ENCODE measurements at places on chromosomes 5 and 9.

GRCh38 chr5:142800776-142801494 lies 30.8 kb downstream of the ARHGAP26 start:
- ATAC-seq: peak; percentile 91

DNA sequence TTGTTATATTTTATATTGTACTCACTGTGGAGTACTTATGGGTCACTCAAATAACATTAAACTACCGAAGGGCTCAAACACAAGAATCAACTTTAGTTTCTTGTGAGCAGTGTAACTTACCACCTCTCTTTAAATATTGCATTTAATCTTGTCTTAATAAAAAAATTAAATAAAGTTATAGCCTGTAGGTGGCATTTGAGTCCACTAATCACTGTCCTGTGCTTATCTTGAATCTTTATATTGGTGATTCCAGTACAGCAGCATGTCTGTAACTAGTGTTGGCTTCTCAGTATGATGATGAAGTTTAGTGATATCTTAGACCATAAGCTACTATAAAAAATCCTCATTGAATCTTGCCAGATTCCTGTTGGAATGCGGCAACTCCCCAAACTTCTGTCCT lies 313.8 kb downstream of the FAM170A start:
- ATAC-seq: no peak

DNA sequence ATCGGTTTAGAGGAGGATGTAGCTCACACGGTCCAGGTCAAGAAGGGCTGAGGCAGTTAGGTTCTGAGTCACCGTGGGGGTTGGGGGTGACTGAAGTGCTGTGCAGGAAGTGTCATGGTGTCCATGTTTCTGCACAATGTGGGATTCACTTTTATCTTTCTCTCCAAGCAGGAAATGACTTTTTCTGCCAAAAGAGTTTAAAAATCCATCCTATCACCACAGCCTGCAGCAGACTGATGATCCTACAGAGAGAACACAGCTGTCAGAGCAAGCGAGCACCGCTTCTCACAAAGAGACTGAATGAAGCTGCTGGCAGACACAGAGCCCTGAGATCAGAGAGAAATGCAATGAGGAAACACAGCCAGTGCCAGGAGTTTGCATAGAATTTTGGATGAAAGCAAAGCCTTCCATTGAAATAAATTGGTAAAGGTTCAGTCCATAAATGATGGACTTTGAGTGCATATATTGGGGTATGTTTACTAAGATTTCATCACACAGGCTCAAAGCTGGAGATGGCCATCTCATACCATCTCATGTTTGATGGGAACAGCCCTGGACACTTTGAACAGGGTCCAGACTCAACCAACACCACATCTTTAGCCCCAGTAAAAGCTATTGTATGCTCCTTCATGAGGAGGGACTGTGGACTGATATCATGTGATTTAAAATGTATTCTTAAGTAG lies 213.9 kb upstream of the FBXL7 start:
- no peak for ATAC-seq

DNA sequence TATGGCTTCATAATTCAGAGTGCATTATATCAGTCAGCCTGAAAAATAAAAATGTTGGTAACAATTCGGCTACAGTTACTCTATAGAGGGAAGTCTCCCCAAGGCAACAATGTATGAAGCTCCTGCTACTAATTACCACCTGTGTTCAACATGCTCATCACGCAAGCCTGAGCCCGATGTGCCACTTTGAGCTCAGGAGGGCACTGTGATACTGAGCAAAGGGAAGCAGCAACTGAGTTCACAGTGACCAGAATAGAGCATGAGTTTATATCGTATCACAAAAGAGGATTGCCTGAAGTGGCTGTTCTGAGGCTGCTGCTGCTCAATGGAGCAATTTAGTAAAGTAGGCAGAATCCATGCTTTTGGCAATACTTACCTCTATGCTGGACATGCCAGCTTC lies 202.0 kb upstream of the HAPLN1 start:
- no peak for ATAC-seq

DNA sequence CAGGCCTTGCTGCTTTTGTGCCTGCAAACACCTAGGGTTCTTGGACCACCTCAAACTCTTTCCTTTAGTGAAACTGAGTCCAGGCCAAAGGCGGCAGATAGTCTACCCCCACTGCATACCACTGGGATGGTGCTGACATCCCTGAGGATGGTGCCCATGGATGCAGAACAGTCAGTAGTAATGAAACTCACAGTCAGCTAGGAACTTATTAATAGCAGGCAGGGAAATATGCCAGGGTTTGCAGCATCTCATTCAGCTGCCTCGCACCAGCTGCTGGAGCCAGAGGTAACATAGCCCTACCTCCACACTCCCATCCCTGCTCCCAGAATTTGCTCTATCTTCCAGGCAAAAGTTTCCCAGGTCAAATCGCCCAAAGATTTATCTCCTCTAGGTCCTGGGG lies 189.1 kb downstream of the SREK1 start:
- ATAC-seq: no peak

- no peak for ATAC-seq
These were observed 206.7 kb downstream of the SLC12A2 start for GRCh38 chr5:128290152-128290858.

DNA sequence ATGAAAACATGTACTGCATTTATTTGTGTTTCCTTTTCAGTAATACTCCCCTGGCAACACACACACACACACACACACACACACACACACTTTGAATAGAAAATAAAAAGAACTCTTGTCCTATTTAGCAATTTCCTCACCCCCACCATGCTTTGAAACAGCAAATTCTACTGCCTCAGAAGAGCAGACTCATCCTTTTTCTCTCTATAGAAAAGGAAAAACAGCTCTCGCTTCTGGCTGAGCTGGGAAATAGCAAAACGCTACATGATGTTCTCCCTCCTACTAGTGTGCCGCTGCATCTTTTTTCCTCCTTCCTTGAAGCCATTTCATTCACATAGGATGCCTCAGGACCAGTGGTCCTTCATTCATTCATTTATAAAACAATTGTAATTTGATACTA lies 453.6 kb downstream of the CSNK1G3 start:
- ATAC-seq: no peak

- no peak for ATAC-seq
These were observed 147.3 kb downstream of the MELK start for GRCh38 chr9:36720043-36720442.

- ATAC-seq: no peak
These were observed 1.3 kb upstream of the DMRT2 start for GRCh38 chr9:1048811-1049210.

- no peak for ATAC-seq
These were observed 1155.1 kb downstream of the TAF11L14 start for GRCh38 chr5:18789218-18789998.

- ATAC-seq: peak; percentile 71
These were observed 467 bp upstream of the PHF19 start for GRCh38 chr9:120877276-120878034.

DNA sequence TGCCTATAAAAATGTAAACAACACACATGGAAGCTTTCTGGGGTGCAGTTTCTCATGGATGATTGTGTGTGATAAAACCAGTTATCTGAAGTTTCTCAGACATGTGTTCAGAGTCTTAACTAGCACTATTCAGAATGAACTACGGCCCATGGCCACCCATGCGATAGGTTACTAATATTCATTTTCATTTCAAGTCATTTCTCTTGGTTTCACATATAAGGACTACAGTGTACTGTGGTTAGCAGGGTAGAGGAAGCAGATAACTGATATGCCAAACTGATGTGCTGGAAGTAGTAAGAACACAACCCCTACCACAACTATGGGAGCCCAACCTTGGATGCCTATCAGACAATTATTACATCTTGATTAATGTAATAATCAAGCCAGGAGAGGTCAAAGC lies 372.1 kb downstream of the DTWD2 start:
- ATAC-seq: peak; percentile 25
